ENCODE measurements at places on chromosomes 5 and 9. TPM values are rescaled to one million over a fixed set of nuclear protein-coding genes. Genes with fewer than 3 reads are reported as not detected.
A peak's percentile ranks its signal among the peaks of the same experiment; 100 is the strongest.

DNA sequence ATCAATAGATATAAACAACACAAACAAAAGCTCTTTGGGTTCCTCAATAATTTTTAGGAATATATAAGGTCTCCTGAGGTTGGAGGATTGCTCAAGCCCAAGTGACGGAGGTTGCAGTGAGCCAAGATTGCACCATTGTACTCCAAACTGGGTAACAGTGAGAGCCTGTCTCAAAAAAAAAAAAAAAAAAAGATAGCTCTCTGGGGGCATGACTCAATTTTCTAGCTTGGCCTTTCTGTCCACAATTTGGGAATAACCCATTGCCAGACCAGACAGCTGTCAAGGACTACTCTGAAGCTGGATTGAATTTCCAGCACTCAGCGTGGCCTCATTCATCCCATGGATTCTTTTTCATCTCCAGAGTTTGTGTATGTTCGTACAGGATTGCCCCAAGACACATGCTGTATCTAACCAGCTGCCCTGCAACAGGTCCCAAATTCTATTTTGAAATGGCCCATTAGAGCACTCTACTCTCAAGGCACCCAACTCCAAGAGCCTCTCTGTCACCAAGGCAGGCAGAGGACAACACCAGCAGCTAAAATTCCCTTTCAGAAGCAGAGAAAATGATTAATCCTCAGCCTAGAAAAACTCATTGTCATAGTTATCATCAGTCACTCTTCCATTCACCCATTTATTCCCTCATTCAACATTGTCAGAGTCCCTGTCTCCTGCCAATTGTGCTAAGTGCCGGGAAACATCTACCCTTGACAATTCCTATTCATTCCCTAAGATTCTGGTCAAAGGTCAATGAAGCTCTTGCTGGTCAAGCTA, 8.7 kb downstream of the FAM193B start:
- peak; percentile 34 for DNase-seq

GRCh38 chr9:22307013-22307711, 139.5 kb upstream of the DMRTA1 start:
- DNase-seq = peak; percentile 33

DNA sequence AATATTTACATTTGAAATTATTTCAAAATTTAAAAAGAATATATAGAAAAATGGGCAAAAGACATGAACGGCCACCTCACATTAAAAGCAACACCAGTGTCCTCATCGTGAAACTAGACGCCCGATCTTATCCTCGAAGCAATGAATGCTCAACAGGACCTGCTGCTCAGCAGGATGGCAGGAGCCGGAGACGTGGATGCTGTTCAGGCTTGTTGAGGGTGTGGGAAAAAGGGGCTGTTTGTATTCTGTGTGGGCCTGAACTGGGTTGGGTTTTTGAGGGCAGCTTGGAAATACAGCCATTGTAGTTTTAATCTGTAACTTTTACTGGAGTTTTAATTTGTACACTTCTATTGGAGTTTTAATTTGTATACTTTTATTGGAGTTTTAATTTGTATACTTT, 20.3 kb downstream of the EXOC3 start:
- DNase-seq = no peak

The GRM6 gene
- total RNA-seq = not detected

The DDX31 gene
- total RNA-seq = 11.3 TPM

- DNase-seq = no peak
Measured at GRCh38 chr5:158368686-158369085, 509.7 kb upstream of the CLINT1 start.

DNA sequence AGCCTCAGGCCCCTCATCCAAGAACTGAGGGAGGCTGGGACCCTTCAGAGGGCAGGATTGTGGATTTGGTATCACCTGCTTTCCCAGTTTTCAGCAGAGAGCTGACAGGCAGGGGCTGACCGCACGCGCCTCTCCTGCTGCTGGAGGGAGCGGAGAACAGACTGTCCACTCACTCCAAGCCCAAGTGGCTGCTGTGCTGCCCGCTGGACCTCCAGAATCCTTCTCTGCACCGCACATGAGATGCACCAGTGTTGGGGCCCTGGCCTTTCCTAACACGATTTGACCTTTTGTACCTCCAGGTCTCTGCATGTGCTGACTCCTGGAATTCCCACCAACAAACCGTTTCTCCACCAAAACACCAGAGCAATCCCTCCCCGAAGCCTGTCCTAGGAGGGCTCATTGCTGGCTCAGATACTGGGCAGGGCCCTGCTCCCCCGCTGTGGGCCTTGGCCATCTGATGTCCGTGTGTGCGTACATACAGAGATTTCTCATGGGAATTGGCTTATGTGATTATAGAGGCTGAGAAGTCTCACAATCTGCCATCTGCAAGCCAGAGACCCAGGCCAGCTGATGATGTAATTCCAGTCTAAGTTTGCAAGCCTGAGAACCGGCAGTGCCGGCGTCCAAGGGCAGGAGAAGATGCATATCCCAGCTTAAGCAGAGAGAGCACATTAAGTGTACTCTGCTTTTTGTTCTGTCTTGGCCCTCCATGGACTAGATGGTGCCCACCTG, 141.7 kb downstream of the GADD45G start:
- no peak for DNase-seq

The SCGB3A2 gene
- not detected for total RNA-seq

Measured in mucosa of gallbladder (tissue), 1 donor.